Stimulated activated CD4-positive, alpha-beta T cell treated with anti-CD3 and anti-CD28 coated beads, Interleukin-1b, Interleukin-23, amount 100 ng/mL, for 4 hours (primary cell): ENCODE measurements at places on chromosomes 11 and 22.

DNA sequence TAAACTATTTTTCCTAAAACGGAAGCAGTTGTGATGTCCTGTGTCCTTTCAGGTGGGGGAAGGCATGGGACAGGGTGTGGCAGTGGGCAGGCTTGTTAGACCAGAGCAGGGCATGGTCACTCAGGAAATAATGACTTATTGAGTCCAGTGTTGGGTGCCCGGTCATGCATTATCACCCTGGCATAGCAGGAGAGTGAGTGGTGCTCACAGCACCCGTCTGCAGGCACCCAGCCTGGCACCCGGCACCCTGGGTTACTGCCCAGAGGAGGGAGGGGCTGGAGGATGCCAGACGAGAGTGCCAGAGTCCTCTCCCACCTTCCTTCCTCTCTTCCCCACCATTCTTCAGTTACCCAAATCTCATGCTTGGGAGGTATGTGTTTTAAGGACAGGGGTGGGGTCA is 59.1 kb downstream of the ST3GAL4 start:
- DNase-seq, result no peak

DNA sequence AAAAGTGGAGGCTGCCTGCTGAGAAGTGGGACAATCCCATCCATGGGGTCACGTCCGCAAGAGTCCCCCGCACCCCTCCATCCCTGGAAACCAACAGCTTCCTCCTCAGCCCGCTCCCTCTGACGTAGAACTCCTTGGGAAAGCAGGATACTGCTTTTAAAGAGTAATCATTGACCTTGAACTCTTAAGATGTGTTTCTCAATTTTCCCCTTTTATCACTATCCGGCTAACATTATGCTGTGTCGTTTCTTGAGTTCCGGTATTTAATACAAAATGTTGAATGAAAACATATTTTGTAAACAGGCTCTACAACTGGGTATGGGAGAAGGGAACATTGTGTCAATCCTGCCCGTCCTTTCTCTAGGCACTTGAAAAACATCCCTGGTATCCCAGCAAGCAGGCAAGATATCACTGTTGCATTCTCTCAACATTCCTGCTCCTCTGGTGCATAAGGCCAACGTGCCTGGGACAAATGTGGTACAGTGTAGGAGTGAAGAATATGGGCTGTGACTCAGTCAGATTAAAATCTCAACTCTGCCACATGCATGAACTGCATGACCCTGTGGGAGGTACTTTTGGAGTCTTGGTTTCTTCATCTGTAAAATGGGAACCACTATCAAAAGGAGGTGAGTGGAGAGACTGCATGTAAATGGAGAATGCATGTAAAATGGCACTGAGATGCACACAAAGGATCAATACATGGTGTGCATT is 52.8 kb downstream of the WT1 start:
- no peak for DNase-seq

DNA sequence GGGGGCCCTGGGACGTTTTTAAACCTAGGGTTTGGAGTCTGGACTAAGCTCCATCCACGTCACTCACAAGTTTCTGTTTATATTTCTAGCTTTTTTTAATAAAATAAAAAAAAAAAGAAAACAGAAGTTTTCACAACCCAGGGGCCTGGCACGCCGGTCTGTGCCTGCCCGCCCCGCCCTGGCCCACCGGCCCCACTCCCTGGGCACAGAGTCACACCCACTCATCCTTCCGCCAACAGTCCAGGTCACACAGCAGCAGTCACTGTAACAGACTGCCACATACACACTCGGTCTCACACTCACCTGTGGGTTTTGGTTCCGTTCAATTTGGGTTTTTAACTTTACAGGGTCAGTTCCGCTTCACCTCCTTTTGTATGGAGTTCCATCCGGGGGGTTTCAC is 5.3 kb upstream of the ACR start:
- DNase-seq, result no peak

DNA sequence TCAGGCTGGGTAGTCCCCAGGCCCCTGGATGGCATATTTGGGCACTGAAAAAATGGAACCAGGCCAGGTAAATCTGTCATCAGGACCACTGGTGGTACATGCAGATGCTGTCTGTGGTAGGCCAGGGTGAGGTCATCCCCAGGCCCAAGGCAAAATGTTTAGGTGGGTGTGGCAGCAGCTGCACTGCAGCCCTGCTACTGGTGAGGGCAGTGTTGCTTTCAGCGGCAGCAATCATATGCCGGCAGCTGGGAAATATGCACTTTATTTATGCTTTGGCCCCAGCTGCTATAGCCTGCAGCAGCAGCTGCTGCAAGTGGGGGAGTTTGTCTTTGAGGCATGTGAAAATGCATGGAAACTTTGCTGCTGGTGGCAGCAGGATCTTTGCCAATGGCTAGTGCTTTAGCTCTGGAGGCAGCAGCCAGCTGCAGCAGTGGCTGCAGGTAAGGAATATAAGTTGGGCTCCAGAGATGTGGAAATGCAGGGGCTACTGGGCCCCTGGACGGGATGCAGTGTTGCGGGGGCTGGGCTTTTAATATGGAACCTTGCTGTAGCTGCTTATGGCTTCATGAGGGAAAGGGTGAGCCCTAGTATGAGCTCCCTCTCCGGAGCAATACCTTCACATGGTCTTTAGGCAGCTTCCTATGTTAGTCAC is 365.7 kb upstream of the CADM1 start:
- DNase-seq, result no peak

DNA sequence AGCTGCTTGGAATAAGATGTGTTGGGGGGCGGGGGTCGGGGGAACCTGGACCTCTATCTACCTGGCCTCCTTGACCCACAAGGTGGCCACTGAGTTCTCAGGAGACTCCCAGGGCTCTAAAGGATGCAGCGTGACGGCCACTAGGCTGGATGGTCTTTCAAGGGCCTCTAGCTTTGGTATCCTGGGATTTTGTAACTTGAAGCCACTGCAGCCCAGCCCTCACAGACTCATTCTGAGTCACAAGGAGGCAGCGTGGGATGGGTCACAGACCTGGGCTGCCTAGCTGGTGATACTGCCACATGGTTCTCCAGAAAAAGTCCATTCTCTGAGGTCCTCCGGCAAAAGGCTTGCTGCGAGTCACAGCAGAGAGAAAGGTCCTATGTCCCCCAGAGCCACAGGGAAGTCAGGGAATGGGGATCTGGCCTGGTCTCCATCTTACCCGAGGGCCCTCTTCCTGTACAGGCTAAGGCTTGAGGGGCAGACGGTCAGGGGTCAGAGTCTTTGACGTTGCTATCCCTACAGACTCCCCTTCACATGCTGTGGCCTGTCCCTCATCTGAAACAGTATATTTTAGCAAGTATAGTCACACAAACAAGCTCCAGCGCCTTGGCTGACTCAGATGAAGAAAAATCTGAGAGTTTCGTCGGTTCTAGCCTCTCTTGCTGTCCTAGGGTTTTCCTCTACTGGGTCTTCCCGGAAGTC is 52.4 kb downstream of the KCNC1 start:
- no peak for DNase-seq

- DNase-seq, result no peak
Observed at GRCh38 chr11:128902515-128903066, 11.4 kb downstream of the KCNJ5 start.

DNA sequence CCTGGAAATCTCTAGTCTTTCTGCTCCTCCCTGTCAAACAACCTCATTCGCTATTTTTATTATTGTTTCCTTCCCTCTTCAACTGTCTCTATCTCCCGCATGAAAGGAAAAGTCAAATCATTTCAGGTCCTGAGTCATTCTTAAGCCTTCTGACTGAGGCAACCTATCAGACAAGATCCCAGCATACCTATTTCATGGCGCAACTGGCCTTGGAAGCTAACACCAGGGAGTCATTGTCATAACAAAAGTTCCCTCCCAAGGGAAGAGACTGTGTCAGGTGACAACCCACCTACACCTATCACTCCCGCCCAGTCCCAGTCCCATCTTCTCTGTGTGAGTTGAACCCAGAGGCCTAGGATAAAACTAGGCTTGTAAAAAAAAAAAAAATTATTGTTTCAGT is 10.2 kb upstream of the ARHGAP42 start:
- no peak for DNase-seq

DNA sequence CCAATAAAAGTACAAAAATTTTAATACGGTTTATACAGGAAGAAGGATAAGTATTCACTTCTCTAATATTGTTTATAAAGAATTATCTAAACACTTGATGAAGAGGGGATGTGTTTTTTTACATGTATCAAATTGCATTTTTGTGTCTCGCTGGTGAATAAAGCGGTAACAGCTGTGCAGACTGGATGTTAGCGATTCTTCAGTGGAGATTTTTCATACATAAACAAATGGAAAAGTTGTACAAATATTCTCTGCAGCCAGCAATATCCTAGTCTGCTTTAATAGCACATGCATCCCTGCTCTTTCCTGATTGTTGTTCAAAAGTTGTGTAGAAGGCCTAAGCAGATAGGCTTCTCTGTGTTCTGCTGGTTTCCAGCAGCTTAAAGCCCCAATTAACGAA is 369.3 kb downstream of the SOX6 start:
- no peak for DNase-seq

GRCh38 chr11:57787006-57787604 is 25.5 kb downstream of the CTNND1 start:
- no peak for DNase-seq

GRCh38 chr11:120056301-120057027 is 81.4 kb downstream of the TRIM29 start:
- DNase-seq, result no peak

DNA sequence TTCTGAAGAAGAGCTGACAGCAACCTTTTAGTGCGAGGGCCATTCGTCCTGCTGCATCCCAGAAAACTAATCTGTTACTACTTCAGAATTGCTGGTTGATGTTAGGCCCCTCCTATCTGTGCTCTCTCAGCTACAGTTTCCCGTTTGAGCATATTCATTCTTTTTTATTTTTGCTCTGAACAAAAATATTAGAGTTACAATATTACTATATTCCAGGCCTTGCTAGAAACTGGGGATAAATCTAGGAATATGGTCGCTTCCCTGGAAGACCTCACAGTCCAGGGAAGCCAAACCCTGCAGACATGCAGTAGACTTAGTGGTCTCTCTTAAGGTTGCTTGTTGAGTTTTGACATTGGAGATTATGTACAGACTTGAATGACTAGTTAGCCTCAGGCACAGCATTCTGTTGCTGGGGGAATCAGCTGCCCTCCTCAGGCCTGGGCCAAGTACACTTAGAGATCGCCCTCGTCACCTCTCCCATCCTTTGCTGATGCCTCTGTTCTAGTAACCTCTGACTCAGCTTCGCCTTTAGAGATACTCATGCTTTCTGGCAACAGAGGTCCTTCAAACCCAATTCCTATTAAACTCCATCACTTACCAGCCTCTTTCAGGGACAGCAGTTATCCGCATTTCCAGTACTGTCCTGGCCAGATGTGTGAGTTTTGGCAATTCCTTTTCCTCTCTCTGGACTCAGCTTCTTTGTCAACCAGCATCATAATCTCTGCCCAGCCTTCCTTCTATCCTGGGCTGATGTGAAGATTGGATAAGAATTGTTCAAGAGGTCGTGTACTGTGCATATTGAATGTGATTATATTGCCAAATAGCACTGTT is 698 bp upstream of the ANAPC15 start:
- DNase-seq, result no peak

GRCh38 chr22:47657224-47657623 is 894.8 kb downstream of the TBC1D22A start:
- no peak for DNase-seq

DNA sequence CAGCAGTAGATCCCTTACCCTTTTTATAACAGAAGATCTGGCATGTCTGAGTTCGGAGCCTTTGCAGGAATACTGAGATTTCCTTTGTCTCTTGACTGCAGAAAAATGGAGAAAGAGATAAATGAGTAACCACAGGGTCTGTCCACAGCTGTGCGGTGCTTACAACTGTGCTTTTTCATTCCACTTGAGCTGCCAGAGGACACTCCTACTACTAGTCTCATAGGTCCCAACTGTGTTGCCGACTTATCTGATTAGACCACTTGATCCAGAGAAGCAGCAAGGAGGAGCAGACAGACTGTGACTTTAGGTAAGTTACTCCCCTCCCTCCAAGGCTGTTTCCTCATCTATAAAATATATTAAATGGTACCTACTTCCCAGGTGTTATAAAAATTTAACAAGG is 17.5 kb downstream of the FAM227A start:
- DNase-seq, result no peak

DNA sequence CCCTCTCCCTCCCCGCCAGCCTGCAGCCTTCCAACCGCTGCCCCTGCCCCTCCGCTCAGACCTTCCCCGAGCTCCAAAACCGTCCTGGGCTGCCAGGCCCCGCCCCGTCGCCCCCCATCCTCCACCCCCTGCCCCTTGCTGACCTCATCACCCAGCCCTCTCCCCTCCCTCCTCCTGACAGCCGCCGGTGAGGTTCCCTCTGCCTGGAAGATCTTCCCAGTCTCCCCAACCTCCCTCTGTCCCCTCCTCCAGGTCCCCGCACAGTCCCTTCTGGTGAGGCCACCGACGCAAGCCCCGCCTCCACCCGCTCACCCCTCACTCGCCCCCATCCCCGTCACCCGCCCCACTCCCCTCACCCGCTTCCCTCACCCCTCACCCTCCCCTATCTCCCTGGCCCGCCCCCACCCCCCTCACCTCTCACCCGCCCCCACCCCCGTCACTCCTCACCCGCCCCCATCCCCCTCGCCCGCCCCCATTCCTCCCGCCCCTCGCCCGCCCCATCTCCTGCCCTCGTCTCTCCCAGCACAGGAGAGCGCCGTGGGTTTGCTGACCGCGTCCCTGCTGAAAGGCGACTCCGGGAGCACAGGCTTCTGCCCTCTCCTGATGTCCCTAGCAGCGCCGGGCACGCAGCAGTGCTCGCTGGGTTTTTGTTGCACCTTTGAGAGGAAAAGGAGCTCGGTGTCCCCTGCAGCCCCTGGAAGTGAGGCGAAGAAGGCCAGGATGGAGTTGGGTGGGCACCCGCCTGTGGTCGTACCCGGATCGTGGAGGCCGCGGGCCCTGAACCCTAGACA is 16.4 kb upstream of the UPK3A start:
- no peak for DNase-seq

GRCh38 chr11:76610371-76610770 is 60.2 kb downstream of the LRRC32 start:
- DNase-seq, result no peak

DNA sequence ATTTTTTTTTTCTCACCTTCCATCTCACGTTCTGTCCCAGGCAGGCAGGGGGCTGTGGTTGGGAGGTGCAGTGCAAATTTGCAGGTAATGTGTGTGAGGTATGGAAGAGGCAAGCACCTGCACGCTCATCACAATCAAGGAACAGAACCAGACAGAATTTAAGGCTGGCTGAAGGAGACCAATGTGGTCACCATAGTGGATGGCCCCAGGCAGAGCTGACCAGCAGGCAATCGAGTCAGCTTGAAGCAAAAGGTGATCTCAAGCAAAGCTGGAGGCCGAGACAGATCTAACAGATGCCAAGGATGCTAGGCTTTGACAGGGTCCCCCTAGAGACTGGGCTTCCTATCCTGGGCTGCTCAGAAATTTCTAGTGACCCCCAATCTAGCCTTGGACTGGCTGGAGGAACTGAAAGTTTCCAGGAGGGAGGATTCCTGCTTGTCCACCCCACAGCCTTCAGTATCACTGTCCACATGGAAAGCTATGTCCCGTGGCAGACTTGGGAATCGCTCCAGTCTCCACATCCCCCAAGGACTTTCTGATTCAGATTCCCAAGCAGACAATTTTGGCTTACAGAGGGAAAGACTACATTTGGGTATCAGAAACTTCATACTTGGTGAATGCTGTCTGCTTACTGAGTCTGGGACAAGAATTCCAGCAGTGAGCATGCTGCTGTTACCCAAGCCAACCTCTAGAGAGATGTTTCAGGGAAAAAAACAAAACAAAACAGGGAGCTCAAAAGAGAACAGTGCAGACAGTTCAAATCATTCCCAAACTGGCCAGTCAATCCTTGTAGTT is 9.0 kb upstream of the MICAL3 start:
- no peak for DNase-seq
